ENCODE measurements at places on chromosomes 12 and 14. TPM values are rescaled to one million over a fixed set of nuclear protein-coding genes. Genes with fewer than 3 reads are reported as not detected.

Gene NEUROD4
- total RNA-seq, result not detected

Gene CPNE6
- total RNA-seq, result not detected

Gene DEPDC4
- total RNA-seq, result 0.88 TPM

Gene SRGAP1
- total RNA-seq, result 1.0 TPM
